ENCODE measurements at places on chromosomes 4 and X.

DNA sequence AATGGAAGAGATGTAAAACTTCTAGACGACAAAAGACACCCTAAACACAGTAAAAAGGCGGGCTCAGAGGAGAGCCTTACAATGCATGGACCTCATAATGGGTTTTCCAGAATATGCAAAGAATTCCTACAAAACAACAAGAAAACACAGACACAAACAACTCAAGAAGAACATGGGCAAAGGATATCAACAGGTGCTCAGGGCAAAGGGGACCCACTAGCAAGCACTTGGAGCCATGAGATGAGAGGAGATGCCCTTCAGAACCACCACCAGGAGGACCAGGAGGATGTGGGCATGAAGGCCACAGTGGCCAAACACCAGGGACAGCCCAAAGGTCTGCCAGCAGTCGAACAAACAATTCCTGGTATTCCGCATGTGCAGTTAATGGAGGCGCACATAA lies 17.2 kb downstream of the PDZD4 start:
- DNase-seq = no peak

DNA sequence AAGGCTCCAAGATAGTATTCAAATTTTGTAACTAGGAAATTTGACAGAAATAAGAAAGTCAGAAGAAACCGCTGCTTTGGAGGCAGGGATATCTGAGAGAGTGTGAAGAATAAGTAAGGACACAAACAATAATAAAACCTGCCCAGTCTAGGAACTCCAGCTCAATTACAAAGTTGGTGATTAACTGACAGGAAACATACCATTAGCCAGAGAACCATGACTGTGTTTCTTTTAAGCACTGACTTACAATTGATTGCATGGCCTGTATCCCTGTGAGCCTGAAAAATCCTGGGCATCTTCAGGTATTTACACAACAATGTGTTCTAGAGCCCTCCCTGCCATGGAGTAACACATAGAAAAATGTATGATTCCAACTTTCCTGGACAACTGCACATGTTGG lies 127.4 kb downstream of the GRIA3 start:
- no peak for DNase-seq

GRCh38 chr4:5166377-5166776 lies 115.1 kb downstream of the STK32B start:
- DNase-seq = no peak

DNA sequence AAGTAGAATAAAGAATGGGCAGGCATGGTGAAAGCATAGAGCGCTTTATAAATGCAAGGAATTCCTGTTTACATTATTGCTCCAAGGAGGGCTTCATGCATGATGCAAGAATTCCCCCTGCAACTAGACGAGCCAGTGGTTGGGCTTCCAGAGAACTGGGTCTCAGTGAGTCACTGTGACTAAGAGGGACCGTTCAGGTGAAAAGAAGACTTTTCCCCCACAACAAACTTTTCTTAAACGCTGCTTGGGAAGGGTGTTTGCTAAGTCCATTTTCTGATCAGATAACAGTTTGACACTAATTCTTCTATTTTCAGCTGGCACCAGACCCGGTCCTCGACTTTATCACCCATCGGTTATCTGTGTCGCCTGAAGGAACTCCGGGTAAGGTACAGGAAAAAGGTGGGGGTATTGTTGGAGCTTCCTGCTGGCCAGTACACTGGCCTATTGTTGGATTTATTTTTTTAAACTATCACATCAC lies 40.1 kb downstream of the LDB2 start:
- no peak for DNase-seq

DNA sequence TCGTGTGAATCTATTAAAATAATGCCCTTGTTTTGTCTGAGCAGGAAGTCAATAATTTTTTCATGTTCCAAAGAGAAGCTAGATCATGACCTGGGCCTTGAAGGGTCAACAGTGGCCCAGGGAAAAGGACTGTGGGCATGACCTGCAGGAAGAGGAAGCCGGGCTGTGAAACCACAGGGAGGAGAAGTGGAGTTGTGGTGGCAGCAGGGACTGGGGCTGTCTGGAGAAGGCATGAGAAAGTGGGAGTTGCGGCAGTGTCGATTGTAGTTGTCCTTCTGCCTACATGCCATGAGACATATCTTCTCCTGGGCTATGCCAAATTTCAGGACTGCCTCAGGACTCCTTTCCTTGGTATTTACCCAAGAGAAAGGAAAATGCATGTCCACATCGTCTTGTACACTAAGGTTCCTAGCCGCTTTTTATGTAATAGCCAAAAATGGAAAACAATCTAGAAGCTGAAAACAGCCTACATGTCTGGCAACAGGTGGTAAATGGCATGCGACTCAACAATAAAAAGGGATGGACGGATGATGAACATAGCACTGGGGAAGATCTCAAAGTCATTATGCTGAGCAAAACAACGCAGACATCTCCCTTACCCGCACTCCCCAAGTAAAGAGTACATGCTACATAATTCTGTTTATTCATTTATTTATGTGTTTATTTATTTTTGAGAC lies 13.6 kb upstream of the PTTG2 start:
- peak; percentile 70 for DNase-seq

DNA sequence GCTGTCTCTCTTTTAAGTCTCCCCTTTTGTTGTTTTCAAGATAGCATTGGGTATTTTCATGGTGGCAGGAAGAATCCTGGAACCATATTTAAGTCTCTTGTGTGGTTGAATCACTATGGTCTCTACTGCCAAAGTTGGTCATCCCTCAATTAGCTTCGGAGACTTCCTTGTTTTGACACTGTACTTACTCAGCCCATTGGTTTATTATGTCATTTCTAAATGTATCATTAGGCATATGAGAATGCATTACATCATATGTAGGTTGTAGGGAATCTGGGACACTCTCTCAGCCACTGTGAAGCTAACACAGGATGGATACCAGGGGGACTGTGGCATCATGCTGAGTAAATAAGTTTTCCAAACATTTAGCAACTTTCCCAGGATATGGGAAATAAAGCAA lies 211.8 kb downstream of the DTHD1 start:
- no peak for DNase-seq

DNA sequence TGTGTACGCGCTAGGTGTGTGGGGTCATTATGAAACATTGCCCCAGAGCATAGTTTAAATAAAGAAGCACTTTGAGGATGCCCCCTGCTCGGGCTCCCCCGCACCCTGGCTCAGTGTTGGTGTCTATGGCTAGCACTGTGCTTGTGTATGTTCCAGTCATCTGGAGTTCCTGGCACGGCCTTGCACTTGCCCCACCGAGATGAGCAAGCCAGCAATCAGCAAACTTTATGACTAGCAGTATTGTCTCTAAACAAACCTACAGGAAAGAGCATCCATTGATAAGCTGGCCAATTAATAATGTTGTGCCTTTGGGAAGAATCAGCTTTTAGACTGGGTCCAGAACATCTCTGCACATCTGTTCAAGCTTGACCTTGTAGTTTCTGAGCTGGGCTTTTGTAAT lies 707 bp upstream of the SHROOM4 start:
- no peak for DNase-seq

GRCh38 chrX:122586831-122587230 lies 597.2 kb upstream of the GRIA3 start:
- DNase-seq = no peak

DNA sequence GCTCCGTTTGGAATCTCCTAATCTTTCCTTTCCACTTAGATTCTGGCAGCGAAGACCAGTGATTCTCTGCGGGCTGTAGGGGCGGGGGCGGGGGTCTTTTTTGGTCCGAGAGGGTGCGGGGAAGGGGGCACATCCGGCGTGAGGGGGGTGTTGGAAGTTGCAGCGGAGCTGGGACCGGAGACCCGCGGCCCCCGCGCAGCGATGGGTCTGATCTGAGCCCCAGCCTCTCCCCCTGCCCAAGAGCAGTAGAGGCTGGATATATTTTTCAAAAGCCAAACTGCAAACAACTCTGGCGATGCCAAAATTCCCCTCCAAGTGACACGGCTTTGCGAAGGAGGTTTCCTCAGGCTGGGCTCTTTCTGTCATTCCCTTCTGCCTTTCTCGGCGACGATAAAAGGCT lies 355 bp downstream of the GRID2 start:
- DNase-seq = no peak
